Kidney epithelial cell (primary cell): ENCODE measurements at places on chromosomes 16 and 17.

- DNase-seq = no peak
These were observed 137.5 kb downstream of the SOCS1 start for GRCh38 chr16:11118479-11118878.

DNA sequence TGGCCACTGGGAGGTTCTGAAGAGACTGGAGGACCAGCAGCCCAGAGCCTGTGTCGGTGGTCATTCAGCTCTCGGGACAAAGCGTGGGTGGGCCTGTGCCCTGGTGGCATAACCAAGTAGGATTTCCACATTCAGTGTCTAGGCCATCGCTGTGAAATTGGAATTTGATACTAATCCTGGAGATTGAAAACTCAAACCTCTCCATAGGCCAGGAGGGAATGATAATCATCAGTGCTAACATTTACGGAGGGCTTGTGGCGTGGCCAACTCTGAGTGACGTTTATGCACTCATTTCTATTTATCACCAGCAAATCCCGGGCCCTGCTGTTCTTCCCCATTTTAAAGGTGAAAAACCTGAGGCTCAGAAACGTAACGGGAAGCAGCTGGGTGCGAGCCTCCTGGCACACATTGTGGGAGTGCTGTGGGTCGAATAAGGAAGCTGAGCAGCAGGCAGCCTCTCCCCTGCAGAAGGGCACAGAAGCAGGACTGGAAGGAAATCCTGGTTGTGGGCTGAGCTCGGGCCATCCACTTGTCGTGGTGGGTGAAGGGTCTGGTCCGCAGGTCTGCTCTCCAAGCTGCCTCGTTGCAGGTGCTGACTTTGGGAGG lies 33.1 kb downstream of the RAI1 start:
- DNase-seq = no peak

- DNase-seq = no peak
These were observed 27.3 kb upstream of the CBFA2T3 start for GRCh38 chr16:89004209-89004831.

DNA sequence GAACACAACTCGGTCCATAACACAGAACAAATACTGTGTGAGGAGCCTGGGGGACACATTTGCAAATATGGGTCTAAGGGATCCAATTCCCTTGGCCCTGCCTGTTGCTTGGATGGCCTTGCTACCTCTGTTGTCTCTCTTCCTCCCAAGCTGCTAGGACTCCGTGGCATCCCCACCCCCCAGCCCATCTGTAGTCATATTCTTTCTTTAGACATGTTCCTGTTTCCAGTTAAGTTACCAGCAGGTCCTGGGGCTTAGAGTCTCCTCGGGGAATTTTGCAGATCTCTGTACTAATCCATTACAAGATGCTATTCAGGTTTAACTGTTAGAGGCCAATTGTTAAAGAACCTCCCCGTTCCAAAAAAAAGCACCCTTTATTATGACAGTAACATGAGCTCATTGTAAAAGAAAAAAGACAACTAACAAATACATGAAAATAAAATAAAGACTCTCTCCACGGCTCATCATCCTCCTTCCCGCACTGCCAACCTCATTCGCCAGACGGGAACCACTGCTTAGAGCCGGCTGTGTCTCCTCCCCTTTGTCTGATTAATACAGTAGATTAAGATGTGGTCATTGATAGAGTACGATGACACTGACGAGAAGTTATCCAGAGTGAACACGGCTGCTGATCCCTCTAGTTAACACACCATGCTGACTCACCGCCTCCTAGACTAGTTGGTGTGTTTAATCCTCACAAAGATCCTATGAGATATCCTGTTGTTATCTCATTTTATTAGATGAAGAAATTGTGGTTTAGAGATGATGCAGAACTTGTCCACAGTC lies 22.2 kb downstream of the HS3ST4 start:
- no peak for DNase-seq

DNA sequence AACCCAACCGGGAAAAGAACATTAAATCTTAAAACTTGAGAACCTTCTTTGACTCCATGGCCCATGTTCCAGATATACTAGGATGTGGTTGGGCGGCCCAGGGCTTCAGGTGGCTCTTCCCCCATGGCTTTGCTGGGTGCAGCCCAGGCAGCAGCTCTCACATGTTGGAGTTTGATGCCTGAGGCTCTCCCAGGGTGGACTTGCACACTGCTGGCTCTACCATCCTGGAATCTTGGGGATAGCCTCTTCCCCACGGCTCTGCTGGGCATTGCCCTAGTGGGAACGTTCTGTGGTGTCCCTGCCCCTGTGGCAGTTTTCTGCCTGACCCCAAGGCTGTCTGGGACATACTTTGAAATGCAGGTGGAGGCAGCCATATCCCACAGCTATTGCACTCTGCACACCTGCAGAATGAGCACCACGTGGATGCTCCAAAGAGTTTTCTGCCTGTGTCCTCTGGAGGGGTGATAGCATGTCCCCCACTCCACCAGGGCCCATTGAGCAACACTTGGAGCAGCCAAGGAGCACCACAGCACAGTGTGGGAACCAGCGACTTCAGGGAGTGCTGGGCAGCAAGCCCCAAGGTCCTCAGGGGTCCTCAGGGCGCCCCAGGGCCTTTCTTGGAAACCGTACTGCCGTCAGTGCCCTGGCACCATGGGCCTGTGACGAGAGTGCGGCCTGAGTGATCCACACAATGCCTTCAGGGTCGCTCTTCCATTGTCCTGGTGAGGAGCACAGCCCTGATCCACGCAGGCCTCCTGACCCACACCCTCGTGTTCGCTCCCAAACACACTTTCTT lies 70.8 kb downstream of the GOSR1 start:
- no peak for DNase-seq

GRCh38 chr16:30409125-30410060 lies 2.0 kb downstream of the ZNF771 start:
- no peak for DNase-seq

- DNase-seq = peak; percentile 29
These were observed 172.6 kb downstream of the CDK5R1 start for GRCh38 chr17:32659419-32659842.

GRCh38 chr17:41521574-41522261 lies 3.0 kb upstream of the KRT15 start:
- peak; percentile 82 for DNase-seq

DNA sequence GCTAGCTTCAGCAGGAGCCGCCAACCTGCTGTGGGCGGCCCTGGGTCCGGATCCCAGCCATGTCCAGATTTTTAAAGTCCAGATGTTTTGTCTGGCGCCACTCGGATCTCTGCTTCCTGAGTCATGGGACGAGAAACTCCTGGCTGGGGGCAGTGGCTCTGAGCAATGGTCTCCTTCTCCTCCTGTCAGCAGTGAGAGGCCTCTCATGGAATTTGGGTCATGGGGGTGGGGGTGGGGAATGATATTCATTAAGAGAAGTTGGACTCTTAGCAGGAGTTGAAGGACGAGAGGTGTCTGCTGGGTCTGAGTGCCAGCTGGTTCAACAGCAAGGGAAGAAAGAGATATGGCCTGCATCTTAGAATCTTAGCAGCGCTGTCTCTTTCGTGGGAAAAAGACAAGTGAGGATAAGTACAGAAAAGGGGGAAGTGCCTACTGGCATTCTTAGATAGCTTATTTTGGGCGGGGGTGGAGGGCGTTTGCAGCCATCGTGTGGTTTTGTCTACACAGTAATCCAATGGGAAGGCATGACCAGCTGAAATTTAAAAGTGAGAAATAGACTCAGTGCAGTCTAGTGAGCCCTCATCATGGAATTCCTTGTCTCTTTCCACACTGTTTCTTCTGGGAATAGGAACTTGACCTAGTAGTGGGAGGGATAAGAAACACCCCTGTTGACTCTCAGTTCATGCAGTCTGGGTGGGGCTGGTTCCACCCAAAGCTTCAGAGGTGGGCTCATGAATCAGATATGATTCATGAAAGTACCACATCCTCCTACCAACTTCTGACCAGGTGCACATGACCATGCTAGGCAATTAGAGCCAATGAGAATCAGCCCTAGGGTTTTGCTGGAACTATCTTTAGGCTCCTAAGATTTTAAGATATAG lies 80.5 kb downstream of the MYH13 start:
- DNase-seq = peak; percentile 49

DNA sequence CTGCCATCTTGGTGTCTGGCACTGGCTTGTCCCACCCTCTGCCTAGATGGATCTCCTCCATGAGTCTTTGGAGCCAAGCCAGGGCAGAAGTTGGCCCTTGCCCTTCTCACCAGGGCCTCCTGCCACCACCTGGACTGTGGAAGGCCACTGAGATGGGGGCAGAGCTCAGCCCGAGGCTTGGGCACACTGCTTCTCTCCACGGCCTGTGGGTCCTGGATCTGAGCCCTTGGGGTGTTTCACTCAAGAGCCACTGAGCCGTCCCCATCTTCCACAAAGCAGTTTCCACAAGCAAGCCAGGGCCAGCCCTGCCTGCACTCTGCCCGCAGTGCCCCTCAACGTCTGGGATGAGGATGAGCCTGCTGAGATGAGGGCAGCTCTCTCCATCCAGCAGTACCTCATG lies 16.7 kb upstream of the CD300A start:
- DNase-seq = no peak

- DNase-seq = no peak
These were observed 5.8 kb downstream of the C17orf50 start for GRCh38 chr17:35766489-35766877.

DNA sequence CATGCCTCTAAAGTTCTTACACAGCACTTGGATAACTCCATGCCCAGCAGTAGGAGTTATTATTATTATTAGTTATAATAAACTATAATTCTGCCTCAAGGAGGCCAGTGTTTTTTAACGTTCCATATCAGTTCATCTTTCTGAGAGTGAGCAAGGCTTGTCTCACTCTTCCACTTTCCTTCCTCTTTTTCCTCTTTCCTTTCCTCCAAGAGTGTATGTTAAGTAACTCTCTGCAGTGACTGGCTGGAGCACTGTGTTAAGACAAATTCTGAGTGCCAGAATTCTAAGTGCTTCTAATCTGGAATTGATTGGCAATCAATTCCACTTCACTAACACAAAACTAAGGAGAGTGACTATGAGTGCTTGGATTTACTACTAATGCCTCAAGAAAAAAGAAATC lies 16.4 kb downstream of the CLEC19A start:
- no peak for DNase-seq

DNA sequence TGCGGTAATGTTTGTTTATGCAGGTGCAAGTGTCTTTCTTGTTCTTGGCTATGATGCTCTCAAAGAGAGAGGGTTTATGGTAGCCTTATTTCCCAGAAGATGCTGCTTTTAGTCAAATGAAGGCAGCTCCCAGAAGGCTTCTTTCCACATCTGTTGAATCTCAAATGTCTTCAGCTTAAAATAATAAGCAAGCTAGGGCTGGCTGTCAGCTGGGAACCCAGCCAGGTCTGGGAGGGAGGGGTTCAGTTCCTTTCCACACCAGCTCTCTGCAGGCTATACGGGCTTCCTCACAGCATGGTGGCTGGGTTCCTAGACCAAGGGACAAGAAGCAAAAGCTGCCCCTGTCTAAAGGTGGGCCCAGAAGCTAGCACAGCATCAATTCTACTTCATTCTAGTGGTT lies 47.4 kb upstream of the ATF7IP2 start:
- DNase-seq = no peak

DNA sequence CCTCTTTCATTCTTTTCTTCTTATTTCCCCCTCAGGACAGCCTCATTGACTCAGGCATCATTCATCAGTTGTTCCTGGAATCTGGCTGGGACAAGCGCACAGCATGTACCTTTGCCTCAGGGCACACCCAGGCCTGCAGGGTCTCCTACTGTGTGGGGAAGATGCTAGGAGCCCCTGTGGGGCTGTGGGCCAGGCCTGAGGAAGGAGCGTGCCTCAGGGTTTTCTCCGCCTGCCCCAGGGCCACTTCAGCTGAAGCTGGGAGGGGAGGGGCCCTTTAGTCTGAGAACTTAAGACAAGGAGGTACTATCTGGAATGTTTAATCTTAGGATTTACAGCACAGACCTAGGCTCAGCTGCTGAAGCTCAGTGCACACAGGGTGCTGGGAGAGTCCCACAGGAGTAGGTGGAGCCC lies 7.9 kb downstream of the ELMO3 start:
- no peak for DNase-seq

DNA sequence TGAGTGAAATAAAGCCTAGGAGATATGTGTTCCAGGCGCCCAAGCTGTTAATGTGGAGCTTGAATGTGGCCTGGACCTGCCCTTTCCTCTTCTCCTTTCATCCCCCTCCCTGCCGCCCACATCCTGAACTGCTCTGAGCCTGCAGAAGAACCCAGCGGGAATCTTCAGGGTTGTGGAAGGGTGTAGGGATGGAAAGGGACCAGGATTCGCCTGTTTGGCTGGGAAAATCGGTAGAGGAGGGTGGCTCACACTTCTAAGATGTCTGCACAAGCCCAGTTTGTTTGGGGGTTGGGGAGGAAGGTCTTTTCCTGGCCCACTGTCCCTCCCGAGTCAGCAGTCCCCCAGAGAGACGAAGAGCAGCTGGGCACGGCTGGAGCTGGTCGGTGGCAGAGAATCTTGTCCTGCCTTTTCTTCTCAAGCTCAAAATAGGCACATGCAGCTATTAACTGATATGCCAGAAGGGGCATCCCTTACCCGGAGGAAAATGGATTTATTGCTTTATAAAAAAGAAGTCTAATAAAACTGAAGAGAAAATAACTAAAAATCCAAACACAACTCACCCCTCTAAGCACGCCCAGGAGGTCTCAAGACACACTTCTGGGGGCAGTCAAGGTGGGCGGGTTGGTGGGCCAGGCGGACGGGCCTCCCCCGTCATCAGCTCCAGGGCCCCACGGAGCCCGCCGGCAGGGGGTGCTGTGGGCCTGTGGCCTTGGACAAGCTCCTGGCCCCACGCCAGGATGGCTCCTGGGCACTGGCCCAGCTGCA lies 11.5 kb upstream of the PITPNA start:
- no peak for DNase-seq

GRCh38 chr17:15194859-15195277 lies 70.3 kb downstream of the PMP22 start:
- DNase-seq = no peak

GRCh38 chr16:23949630-23950290 lies 114.0 kb downstream of the PRKCB start:
- no peak for DNase-seq

- DNase-seq = no peak
These were observed 32.9 kb upstream of the GNG13 start for GRCh38 chr16:833411-833810.

GRCh38 chr16:75105306-75106061 lies 11.1 kb downstream of the LDHD start:
- DNase-seq = no peak

GRCh38 chr17:6712058-6712853 lies 913 bp downstream of the SLC13A5 start:
- DNase-seq = peak; percentile 7

DNA sequence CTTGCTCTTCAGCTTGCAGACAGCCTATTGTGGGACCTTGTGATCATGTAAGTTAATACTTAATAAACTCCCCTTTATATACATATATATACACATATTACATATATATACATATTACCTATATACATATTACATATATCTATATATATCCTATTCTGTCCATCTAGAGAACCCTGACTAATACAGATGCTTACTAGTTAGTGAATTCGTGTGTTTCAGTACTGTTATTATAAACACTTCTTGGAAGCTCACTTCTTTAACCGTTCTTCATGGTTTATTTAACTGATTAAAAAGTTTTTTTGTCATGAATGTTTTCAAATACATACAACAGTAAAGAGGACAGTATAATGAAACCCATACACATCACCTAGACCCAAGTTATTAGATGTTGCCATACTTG lies 12.6 kb downstream of the ORC6 start:
- no peak for DNase-seq

GRCh38 chr16:54506741-54507500 lies 220.3 kb upstream of the IRX3 start:
- no peak for DNase-seq

- no peak for DNase-seq
These were observed 9.9 kb upstream of the TEX2 start for GRCh38 chr17:64273006-64273405.

GRCh38 chr16:56607109-56607618 lies 1.2 kb upstream of the MT2A start:
- peak; percentile 98 for DNase-seq
